ENCODE measurements at places on chromosomes 6 and 20.

GRCh38 chr6:168916576-168917211 is 337.0 kb downstream of the THBS2 start:
- DNase-seq: no peak

- no peak for DNase-seq
These were observed 429.0 kb upstream of the NRSN1 start for GRCh38 chr6:23696992-23697391.

- DNase-seq: no peak
These were observed 12.2 kb upstream of the ZBTB46 start for GRCh38 chr20:63843222-63843621.

- no peak for DNase-seq
These were observed 113.8 kb downstream of the PRND start for GRCh38 chr20:4835244-4836177.

DNA sequence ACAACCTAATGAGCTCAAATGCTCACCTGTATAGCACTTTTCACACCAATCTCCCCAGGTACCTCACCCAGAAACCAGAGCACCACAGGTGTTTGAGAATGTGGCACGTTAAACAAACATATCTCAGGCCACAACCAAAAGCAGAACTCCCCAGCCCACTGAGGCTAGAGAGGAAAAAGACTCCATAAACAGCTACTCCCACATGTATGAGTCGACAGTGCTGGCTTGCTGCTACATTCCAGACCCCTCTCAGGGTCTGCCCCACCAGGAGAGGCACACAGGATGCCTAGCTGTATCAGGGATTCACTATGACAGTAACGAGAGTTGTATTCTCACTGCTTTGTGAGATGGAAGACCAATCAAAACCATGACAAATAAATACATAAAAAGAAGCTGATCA is 242.6 kb upstream of the ARID1B start:
- no peak for DNase-seq

- DNase-seq: no peak
These were observed 232.9 kb downstream of the SAMD5 start for GRCh38 chr6:147741389-147741788.

DNA sequence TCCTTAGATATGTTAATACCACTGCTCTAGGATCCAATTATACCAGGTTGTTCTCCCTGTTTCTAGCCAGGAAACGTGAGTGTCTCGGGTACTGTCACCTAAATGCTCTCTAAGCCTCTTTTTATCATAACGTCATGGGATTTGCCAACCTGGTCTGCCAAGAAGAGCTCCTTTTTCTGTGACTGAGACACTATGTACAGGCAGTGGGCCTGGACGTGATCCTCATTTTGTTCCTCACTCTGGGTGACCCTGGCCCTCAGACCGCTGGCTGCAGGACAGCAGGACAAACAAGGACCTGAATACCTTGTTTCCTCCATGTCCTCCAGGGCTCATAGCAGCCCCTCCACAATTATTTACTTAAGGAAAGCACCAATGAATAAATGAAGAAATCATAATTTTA is 69.1 kb downstream of the CD164 start:
- no peak for DNase-seq

DNA sequence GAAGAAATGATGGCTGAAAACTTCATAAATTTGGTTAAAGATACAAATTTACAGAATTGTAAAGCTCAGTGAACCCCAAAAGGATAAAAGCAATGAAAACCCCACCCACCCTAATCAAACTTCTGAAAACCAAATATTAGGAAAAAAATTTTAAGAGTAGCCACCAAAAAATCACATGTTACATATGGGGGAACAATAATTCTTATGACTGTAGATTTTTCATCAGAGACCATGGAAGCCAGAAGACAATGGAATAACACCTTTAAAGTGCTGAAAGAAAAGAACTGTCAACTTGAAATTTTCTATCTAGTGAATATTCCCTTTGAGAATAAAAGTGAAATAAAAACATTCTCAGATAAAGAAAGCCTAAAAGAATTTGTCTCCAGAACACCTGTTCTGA is 24.4 kb downstream of the PROCR start:
- no peak for DNase-seq

DNA sequence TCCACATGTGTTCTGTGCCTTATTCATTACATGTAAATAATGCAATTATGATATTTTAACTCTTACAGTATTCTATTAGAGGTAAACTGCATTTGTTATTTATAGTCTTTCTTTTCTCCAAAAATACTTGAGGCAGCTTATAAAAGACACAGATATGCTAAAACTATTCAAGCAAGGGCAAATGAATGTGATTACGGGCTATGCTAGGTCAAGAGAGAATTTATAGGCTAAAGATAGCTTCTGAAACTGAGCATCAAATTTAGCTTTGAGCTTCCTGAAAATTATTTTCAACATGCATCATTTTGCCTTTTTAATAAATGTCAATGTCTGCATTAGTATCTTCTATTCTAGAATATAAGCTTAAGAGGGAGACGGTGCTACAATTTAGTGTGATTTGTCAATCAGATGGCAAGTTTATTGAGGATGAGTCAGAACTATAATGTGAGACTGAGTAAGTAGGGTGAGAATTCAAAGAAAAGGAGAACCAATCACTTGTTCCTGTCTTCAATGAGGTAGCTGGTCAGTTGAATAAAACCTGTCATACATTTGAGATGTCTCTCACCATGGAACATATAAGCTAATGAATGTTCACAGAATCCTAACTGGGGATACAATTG is 669.4 kb upstream of the CITED2 start:
- peak; percentile 11 for DNase-seq

DNA sequence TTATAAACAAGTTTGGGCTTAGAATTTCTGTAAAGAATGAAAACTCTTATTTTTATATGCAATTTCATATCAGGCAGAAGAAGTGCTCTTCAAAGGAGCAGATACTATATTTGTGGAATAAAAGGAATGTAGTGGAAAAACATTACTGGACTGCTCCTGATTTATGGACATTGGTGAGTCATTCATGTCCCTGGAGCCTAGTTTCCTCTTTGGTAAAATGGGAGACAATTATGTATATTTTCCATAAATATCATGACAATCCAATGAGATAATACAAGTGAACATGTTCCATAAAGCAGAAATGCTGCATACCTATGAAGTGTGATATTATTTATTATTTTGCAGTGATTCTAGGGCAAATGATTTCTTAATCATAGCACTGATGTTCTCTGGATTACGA is 445.8 kb upstream of the CITED2 start:
- DNase-seq: no peak

- no peak for DNase-seq
These were observed 17.7 kb upstream of the NNAT start for GRCh38 chr20:37503256-37503927.

- DNase-seq: no peak
These were observed 9.9 kb upstream of the HIVEP2 start for GRCh38 chr6:142954844-142955243.

GRCh38 chr6:121040831-121041230 is 293.4 kb downstream of the TBC1D32 start:
- no peak for DNase-seq

GRCh38 chr6:155248008-155249001 is 15.5 kb upstream of the CLDN20 start:
- DNase-seq: peak; percentile 50

GRCh38 chr6:144595266-144595665 is 310.1 kb downstream of the UTRN start:
- no peak for DNase-seq

GRCh38 chr6:157724960-157725741 is 97.9 kb upstream of the SNX9 start:
- no peak for DNase-seq

DNA sequence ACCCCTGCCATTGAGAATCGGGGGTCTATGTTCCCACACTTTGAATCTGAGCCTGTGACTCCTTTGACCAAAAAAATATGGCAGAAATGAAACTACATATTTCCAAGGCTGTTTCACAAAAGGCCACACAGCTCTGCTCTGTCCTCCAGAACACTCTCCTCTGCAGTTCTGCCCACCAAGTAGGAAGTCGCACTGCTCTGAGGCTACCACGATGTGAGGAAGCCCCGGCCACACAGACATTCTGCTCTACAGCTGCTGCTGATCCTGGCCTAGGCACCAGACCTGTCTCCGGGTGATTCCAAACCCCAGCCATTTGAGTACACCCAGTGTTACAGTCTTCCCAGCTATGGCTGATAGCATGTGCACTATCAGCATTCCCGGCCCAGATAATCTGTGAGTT is 85.1 kb downstream of the LYRM4 start:
- DNase-seq: no peak

DNA sequence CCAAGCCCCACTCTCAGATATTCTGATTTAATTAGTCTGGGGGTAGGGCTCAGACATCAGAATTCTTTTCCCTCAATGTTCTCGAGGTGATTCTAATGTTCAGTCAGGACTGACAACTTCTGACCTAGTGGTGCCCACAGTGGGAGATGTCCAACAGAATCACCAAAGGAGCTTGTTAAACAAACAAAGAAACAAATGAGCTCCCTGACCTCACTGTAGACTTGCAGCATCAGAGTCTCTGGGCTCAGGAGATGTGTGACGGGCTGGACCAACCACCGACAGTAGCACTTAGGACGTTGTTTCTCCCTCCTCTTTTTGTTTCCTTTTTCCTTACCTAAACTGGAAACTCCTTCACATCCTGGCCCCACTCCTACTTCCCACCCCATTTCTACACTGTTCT is 49.3 kb downstream of the CLIC5 start:
- DNase-seq: no peak

GRCh38 chr20:38109591-38110524 is 55.2 kb downstream of the TGM2 start:
- DNase-seq: no peak

GRCh38 chr6:29596381-29596900 is 11.5 kb downstream of the OR2H2 start:
- DNase-seq: no peak

- peak; percentile 42 for DNase-seq
These were observed 81.5 kb downstream of the RTN4IP1 start for GRCh38 chr6:106547601-106548453.

DNA sequence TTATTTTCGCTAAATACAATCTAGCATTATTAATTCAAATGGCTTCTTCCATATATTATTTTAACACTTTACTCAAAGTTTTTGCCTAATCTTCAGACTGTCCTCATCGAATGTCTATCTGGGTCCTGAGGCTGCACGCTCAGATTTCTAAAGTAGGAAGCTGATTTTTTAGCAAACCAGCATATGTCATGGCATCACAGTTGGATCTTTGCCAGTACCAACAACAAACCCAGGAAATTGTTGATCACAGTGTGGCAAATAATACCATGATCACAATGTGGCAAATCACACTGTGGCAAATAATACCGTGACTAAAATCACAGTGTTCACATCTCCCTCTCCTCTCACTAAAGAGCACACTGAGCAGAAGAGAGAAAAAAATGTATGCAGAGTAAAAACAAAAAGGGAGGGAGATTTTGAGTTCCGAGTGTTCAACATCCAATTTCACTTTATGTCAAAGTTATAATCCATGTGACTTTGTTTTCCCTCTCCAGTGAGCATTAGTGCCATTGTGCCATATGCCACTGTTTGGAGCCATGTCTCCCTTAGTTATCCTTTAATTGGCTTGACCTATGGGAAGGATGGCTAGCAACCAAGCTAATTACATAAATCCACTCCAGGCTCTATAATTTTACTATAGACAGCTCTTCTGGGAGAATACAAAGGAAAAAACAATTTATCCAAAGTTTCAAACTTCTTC is 1059.6 kb downstream of the HACE1 start:
- no peak for DNase-seq

DNA sequence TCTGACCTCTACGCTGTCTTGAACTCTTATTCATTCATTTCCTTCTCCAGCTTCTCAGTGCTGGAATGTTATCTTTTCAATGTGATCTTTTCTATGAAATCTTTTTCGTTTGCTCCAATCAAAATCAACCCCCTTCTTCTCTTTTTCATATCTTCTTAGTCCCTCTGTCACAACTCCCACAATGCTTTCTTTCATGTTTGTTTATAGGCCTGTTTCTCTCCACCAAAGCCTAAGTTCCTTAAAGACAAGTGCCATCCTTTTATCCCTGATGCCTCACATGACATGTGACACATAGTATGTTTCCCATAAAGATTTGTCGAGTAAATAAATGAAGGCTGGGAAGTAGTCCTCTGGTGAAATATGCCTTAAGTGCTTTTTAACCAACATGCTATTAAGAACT is 38.1 kb downstream of the CRYBG1 start:
- no peak for DNase-seq

GRCh38 chr20:45041464-45042337 is 59.2 kb downstream of the KCNS1 start:
- DNase-seq: peak; percentile 50

- DNase-seq: no peak
These were observed 329.8 kb downstream of the KIF16B start for GRCh38 chr20:16243470-16243869.

DNA sequence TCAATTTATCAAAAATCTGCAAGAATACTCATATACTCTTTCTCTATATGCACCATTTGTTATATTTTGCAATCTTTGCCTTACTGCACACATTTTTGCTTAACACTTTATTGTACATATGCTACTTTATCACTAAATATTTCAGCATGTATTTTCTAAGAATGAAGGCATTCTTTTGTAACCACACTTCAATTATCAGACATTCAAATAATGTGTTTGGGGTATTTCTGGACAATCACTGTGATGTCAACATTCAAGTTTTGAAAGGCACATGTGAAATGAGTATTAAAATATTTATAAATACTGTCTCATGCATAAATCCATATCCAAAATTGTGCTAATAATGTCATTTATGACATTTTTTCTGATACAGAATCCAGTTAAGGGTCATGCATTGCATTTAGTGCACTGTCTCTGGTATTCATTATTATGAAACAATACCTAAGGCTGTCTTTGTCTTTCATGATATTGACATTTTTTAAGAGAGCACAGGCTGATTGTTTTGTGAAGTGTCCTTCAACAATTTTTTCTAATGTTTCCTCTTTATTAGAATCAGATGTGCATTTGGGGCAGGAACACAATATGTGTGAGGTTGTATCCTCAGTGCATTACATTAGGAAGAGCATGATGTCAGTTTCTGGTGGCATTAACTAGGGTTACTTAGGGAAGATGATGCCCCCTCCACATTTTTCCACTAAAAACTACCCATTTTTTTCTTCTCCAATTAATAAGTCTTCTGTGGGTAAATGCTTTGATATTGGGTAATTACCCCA is 105.7 kb downstream of the MTFR2 start:
- DNase-seq: no peak

DNA sequence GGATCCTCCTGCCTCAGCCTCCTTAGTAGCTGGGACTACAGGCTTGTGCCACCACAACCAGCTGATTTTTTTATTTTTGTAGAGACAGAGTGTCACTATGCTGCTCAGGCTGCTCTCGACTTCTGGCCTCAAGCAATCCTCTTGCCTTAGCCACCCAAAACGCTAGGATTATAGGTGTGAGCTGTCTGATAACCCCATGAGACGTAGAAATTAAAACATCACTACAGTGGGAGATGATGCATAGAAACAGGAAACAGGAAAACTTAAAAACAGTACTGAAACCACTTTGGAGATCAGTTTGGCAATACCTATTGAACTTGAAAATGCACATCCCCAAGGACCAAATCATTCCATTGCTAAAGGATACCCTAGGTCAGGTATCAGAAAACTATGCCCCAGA is 10.8 kb downstream of the SENP6 start:
- DNase-seq: peak; percentile 19
